ENCODE measurements at places on chromosomes 6 and 20.
A peak's percentile ranks its signal among the peaks of the same experiment; 100 is the strongest.

- DNase-seq, result peak; percentile 3
- H3K27me3 ChIP-seq, result peaks cover 18% of the 10 kb centered on the region
- H3K4me1 ChIP-seq, result no peaks in the 10 kb centered on the region
- H3K27ac ChIP-seq, result no peak overlapping the region
- no peaks in the 10 kb centered on the region for H3K36me3 ChIP-seq
These were observed 46.2 kb downstream of the RPP40 start for GRCh38 chr6:4957521-4958231.

DNA sequence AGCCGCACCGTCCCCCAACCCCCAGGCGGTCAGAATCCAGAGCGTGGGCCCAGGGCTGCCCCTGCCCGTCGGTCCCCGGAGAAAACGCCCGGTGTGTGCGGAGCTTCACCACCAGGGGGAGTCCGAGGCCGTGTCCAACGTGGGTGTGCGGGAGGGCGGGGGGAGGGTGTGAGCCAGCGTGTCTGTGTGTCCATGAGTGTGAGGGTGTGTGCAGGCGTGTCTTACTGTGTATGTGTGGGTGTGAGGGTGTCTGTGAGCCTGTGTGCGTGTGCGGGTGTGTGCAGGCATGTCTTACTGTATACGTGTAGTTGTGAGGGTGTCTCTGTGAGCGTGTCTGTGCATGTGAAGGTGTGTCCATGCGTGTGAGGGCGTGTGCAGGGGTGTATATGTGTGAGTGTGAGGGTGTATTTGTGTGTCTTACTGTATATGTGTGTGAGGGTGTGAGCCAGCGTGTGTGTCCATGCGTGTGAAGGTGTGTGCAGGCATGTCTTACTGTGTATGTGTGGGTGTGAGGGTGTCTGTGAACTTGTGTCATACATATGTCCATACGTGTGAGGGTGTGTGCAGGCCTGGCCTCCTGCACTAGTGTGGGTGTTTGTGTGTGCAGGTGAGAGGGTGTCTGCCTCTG is 24.6 kb upstream of the GATA5 start:
- H3K4me3 ChIP-seq, result no peak overlapping the region
- peak overlapping the region; percentile 1 for H3K27ac ChIP-seq
- H3K4me1 ChIP-seq, result peaks cover 20% of the 10 kb centered on the region
- peaks cover 23% of the 10 kb centered on the region for H3K27me3 ChIP-seq
- peak; percentile 90 for DNase-seq

DNA sequence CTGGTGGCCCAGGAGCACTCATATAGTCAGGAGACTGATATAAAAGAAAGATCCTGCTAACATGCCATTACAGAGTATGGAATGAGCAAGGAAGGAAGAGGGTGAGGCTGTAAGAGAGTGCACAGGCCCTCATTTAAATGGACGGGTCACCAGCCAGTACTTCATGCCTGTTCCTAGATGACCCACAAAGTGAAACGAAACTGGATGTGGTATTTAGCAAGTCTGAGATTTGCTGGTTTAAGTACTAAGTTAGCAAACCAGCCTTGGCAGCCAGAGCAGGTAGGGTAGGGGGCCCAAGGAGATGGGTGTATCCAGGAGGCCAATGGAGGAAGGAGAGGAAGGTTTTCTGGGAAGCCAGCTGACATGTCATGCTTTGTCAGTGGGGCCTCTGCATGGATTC is 15.9 kb downstream of the NT5E start:
- peaks cover 33% of the 10 kb centered on the region for H3K36me3 ChIP-seq
- no peak for DNase-seq
- H3K27me3 ChIP-seq, result no peaks in the 10 kb centered on the region
- H3K4me3 ChIP-seq, result no peak overlapping the region

DNA sequence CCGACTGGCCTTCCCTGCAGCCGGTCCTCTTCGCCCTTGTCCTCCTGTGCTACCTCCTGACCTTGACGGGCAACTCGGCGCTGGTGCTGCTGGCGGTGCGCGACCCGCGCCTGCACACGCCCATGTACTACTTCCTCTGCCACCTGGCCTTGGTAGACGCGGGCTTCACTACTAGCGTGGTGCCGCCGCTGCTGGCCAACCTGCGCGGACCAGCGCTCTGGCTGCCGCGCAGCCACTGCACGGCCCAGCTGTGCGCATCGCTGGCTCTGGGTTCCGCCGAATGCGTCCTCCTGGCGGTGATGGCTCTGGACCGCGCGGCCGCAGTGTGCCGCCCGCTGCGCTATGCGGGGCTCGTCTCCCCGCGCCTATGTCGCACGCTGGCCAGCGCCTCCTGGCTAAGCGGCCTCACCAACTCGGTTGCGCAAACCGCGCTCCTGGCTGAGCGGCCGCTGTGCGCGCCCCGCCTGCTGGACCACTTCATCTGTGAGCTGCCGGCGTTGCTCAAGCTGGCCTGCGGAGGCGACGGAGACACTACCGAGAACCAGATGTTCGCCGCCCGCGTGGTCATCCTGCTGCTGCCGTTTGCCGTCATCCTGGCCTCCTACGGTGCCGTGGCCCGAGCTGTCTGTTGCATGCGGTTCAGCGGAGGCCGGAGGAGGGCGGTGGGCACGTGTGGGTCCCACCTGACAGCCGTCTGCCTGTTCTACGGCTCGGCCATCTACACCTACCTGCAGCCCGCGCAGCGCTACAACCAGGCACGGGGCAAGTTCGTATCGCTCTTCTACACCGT is 6.1 kb downstream of the UBD start:
- H3K27ac ChIP-seq, result no peak overlapping the region
- no peak for DNase-seq
- no peaks in the 10 kb centered on the region for H3K27me3 ChIP-seq
- peaks cover 10% of the 10 kb centered on the region for H3K36me3 ChIP-seq
- H3K4me3 ChIP-seq, result no peak overlapping the region

DNA sequence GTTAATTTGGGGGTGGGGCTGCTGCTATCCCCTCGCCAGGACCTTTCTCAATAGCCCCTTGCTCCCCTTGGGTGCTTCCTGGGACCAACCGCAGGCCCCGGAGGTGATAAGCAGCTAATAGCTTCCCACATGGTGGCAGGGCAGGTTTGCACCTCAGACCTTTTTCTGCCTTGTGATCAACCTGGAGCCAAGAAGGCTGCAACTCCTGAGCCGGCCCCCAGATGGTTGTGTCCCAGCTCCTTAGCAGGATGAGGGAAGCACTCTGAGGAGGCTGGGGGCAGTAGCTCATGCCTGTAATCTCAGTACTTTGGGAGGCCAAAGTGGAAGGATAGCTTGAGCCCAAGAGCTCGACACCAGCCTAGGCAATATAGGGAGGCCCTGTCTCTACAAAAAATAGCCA is 85.5 kb downstream of the BMP7 start:
- H3K36me3 ChIP-seq, result no peaks in the 10 kb centered on the region
- H3K27ac ChIP-seq, result no peak overlapping the region
- H3K4me1 ChIP-seq, result no peaks in the 10 kb centered on the region
- no peak overlapping the region for H3K4me3 ChIP-seq

DNA sequence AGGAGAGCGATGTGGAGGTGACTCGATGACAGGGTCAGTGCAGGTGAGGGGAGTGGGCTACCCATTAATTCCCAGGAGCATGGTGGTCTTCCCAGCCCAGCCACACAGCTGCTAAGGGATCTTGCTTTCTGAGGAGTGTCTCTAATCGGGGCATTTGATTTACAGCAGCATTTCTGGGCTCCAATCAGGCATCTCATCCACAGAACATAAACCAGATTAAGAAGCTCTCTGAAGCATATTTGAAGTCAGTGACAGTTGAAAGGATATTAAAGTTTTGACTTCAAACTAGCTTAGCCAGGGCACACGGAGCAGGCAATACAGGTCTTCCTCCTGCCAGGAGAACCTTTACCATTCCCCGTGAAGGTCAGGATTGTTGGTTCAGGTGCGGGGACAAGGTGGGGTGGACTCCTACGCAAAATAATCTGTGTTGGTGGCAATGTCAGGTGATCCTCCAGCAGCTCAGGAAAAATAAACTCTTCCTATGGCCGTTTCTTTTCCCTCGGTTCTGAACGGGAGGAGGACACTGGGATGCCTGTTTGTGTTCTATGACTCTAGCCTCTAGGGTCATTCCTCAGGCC is 39.9 kb upstream of the ZNF831 start:
- peaks cover 69% of the 10 kb centered on the region for H3K27me3 ChIP-seq
- no peak overlapping the region for H3K4me3 ChIP-seq
- no peak overlapping the region for H3K27ac ChIP-seq
- no peaks in the 10 kb centered on the region for H3K36me3 ChIP-seq
- no peak for DNase-seq

GRCh38 chr6:35777356-35778102 is 1.1 kb downstream of the CLPSL2 start:
- peaks cover 16% of the 10 kb centered on the region for H3K27me3 ChIP-seq
- DNase-seq, result no peak
- H3K36me3 ChIP-seq, result peaks cover 5% of the 10 kb centered on the region
- H3K4me3 ChIP-seq, result peak overlapping the region; percentile 69
- peaks cover 26% of the 10 kb centered on the region for H3K4me1 ChIP-seq

GRCh38 chr6:37547564-37548061 is 47.9 kb upstream of the CCDC167 start:
- H3K27me3 ChIP-seq, result peaks cover 45% of the 10 kb centered on the region
- H3K27ac ChIP-seq, result no peak overlapping the region
- DNase-seq, result no peak

DNA sequence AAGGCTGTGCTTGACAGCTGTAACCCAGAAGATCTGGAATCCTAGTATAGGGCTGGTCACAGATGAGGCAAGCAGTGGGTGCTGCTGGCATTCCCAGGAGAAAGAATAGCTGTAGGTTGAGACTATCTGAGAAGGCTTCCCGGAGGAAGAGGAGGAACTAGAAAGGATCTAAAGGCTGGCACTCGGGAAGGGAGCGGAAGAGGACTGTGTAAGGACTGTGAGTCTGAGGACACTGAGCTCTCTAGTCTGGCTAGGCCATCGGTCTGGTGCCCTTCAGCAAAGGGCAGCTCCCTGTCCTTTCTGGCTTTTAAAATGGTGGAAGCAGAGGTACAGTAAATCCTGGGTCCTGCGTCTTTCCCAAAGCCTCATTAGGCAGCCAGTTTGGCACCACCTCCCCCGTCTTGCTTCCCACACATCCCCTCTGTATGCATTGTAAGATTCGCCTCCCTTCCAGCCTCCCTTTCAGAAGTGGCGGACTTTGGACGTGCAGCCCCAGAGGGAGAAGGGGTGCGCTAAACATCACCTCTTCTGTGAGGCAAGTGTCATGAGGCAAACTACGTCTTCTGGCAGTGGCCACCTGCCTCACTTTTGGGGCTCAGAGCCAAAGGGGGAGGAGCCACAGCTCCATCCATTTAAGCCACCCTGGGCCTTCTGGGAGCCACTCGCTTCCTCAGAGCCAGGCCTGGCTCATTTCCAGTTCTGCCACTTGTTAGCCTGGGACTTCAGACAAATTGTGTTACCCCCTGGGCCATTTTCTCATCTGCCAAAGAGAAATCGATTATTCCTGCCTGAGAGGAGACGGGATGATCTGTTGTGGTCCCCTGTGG is 8.6 kb downstream of the SNPH start:
- no peak overlapping the region for H3K27ac ChIP-seq
- no peaks in the 10 kb centered on the region for H3K4me1 ChIP-seq
- no peak for DNase-seq
- no peaks in the 10 kb centered on the region for H3K27me3 ChIP-seq

- no peak overlapping the region for H3K4me3 ChIP-seq
- no peak overlapping the region for H3K27ac ChIP-seq
- H3K4me1 ChIP-seq, result peaks cover 8% of the 10 kb centered on the region
- H3K27me3 ChIP-seq, result no peaks in the 10 kb centered on the region
These were observed 96.1 kb upstream of the ARMC2 start for GRCh38 chr6:108751851-108752732.

- peaks cover 66% of the 10 kb centered on the region for H3K36me3 ChIP-seq
- H3K27ac ChIP-seq, result peak overlapping the region; percentile 97
- peak overlapping the region; percentile 62 for H3K4me3 ChIP-seq
- H3K27me3 ChIP-seq, result no peaks in the 10 kb centered on the region
- H3K4me1 ChIP-seq, result peaks cover 25% of the 10 kb centered on the region
These were observed 412 bp downstream of the TRIB3 start for GRCh38 chr20:380763-381580.

GRCh38 chr20:44019638-44020335 is 105.1 kb downstream of the TOX2 start:
- no peak overlapping the region for H3K27ac ChIP-seq
- H3K27me3 ChIP-seq, result peaks cover 90% of the 10 kb centered on the region
- H3K36me3 ChIP-seq, result no peaks in the 10 kb centered on the region
- H3K4me1 ChIP-seq, result peaks cover 23% of the 10 kb centered on the region
- no peak for DNase-seq

DNA sequence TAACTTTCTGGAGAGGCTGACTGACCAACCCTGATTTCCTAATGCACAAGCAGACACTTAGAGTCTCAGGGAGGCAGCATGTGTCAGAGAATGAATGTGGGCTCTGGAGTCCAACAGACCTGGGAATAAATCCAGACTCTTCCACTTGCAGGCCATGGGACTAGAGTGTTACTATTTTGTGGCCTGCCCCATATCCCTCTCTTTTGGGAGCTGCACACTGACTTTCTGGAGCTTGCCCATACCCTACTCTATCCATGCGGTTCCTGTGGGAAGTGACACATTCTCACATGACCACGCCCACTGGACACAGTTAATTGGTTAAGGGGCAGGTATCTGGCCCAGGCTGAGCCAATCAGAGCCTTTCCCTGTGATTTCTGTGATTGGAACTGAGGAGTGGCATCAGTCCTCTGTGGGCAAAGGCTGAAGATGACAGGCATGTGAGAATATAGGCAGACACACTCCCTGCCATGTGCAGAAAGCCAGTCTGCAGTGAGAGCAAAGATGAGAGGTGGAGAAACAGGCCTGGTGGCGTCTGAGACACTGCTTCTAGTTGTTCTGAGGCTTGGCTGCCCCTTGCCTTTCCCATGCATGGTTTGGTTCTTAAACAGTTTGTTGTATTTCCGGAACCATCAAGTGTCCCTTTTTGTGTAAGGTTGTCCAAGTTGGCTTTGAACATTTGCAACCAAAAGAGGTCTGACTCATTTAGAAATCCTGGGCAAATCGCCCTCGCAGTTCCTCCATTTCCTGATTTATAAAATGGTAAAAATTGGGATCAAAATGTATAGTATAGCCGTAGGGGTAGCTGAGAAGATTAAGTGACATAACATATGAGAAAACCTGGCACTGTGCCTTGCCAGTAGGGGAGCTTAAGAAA is 125.6 kb downstream of the CDC5L start:
- peaks cover 27% of the 10 kb centered on the region for H3K27me3 ChIP-seq
- peak; percentile 14 for DNase-seq
- H3K4me3 ChIP-seq, result no peak overlapping the region
- H3K4me1 ChIP-seq, result no peaks in the 10 kb centered on the region
- no peaks in the 10 kb centered on the region for H3K36me3 ChIP-seq

GRCh38 chr6:112362812-112363570 is 15.9 kb downstream of the RFPL4B start:
- no peak overlapping the region for H3K4me3 ChIP-seq
- no peaks in the 10 kb centered on the region for H3K36me3 ChIP-seq
- no peaks in the 10 kb centered on the region for H3K4me1 ChIP-seq
- DNase-seq, result no peak
- no peak overlapping the region for H3K27ac ChIP-seq
- H3K27me3 ChIP-seq, result no peaks in the 10 kb centered on the region

DNA sequence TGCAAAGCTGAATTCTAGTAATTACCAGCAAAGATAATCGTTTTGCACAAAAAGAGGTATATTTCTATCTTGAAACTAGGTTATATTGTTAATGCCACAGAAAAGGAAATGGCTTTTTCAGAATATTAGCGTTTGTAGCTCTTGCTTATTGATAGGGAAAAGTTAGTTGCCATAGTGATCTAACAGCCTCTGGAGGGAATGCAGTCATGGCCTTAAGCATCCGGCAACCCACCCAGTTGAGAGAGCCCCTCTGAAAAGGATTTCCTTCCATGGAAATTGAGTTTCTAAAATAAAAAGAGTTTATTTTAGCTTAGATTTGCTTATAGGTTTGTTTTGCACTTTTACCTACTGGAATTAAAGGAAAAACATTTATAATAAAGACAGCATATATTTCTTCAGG is 224.5 kb downstream of the BCKDHB start:
- no peak for DNase-seq
- H3K27me3 ChIP-seq, result no peaks in the 10 kb centered on the region
- H3K36me3 ChIP-seq, result no peaks in the 10 kb centered on the region
- no peaks in the 10 kb centered on the region for H3K4me1 ChIP-seq
- H3K27ac ChIP-seq, result no peak overlapping the region

Measured in Calu3 (cell line).